Inflammatory macrophage treated with lipopolysaccharide for 1 hour (primary cell): ENCODE measurements at places on chromosomes 2 and 18.

DNA sequence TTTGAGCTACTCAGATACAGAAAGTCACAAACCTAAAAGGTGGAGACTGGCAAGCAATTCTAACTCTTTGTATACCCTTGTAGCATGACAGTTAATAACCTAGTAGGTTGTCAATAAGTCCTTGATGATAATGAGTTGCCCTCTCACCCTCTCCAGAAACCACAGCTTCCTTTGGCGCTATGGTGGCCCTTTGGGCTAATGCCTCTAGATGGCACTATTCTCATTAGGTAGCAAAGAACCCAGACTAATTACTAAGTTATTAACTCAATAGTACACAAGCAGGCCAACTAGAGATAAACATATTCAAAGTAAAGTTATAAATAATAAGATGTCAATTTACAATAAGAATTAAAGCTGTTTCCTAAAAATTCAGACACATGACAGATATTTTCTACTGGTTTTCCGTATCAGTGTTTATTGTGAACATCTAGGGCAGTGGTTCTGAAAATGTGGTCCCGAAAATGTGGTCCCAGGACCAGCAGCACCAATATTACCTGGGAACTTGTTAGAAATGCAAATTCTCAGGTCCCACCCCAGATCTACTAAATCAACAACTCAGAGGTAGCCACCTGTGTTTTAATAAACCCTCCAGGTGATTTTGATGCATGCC is 41.1 kb downstream of the LDAH start:
- peak; percentile 12 for DNase-seq

DNA sequence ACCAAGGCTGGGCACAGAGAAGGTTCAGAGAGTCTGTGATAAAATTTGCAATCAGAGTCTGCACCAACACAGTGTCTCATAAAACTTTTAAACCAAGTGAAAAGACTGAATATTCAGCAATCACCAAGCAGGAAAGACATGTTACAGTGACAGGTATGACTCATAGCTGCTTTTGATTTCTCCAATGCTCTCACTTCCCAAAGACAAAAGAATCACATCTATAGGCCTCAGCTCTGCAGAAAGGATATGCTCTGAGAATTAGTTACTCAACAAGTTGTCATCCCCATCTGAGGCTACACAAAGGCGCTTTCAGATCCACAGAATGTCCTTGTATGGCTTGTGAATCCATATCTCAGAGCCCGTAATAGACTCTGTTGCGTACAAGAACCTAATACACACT is 92.5 kb downstream of the KCNF1 start:
- peak; percentile 55 for DNase-seq

DNA sequence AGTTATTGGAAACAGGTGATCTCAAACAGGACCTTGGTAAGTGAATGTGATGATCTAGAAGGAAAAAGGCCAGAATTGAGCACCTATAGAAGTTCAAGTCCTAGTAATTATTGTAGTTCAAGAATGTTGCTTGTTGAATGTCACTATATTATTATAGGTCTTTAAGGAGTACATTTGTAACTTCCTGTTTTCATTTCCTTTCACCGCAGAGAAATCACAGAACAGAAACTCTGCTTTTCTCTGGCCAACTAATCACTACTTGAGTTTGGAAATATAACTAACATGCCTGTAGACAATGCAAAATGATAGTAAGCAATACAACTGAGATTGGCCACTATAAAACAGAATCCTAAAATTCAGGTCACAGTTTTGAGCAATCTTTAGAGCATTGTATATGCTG is 61.8 kb upstream of the EFEMP1 start:
- DNase-seq = peak; percentile 3

- peak; percentile 25 for DNase-seq
These were observed 100.8 kb upstream of the ATP5MC3 start for GRCh38 chr2:175282300-175282699.

GRCh38 chr18:13653746-13654433 is 72.5 kb downstream of the FAM210A start:
- DNase-seq = no peak

DNA sequence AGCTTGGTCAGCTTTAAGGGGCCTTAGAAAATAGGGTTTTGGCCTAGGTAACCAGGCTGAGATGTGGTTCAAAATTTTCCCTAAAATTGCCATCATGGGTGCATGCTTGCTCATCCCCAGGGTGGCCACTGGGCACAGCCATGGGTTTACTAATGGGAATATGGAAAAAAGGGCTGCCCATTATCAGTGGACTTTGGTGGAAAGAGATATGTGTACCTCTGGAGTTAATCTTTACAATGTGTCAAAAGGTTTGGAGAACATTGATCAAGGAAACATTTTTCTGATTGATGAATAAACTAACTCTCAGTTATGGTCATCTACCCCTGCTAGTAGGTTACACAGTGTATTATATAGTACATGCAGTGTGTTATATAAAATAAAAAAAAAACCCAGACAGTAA is 13.1 kb downstream of the KDM3A start:
- no peak for DNase-seq

DNA sequence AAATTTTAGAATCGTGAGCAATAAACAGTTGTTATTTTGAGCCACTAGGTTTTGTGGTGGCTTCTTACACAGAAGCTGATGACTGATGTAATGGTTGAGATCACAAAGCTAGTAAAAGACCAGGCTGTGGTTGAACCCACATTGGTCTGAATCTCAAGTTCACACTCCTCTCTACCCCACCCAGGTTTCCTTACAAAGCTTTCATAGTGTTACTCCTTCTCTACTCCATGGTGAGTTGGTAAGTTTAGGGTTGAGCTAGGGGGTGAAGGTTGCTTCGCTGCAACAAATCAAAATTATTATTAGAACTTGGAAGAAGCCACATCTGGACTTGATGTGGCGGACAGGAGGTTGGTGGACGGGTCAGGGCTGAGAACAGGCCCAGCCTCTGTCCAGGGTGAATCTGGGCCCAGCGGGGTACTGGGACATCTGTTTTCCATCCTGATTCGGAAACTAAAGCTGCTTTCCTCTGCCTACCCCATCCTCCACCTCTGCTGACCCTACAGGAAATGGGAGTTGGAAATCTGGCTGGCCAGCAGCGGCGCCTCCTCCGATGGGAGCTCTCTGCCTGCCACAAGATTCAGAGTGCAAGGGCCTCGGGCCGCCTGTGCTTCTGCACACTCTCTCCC is 86.3 kb downstream of the ZFP36L2 start:
- DNase-seq = no peak

GRCh38 chr18:23929362-23929930 is 85.1 kb upstream of the TTC39C start:
- no peak for DNase-seq

DNA sequence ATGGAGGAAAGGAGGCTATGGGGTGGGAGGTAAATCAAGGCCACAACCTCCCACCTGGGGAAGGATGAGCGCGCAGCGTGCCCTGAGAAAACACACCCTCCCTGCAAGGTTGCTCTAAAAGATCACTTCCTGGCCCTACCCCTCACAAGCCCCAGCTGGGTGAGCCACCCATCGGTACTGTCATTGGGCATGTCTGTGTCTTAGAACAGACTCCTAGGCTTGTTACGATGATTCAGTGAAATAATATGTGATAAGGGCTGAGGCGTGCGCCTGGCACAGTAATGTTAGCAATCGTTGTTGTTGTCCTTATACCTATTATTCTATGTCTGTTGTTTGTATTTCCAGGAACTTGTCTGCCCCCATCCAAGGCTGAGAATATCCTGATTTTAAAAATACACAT is 175.1 kb downstream of the ZFP36L2 start:
- DNase-seq = no peak

GRCh38 chr2:137435162-137435561 is 529.1 kb upstream of the HNMT start:
- no peak for DNase-seq

DNA sequence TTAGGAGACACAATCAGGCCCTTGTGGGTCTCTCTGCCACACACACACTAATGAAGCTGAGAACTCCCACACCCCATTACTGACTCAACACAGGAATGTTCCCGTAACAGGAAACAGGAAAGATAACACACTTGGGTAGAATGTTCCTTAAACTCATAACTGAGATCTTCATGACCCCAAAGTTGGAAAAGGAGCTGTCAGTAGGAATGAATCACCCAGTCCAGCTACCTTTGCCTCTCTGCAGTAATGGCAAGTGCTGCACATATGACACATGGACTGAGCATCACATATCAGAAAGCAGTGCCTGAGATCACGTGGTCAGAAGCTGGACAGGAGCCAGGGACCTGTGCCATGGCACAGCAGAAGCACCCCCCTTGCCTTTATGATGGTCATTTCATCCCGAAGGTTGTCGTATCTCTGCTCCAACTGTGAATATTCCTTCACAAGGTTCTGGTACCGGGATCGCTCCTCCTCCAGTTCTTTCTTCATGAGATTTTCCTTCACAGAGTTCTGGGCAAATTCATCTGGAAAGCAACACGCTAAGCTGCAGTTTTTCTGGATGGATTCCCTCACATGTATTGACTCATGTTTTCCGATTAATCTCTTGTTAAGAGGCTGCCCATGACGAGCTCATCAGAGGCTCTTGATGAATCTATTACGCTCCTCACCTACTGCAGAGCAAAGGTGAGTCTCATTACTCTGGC is 65.4 kb upstream of the ACAA2 start:
- no peak for DNase-seq

GRCh38 chr2:59653164-59653563 is 900.3 kb downstream of the BCL11A start:
- no peak for DNase-seq

GRCh38 chr2:185202381-185202780 is 536.2 kb upstream of the FSIP2 start:
- DNase-seq = no peak

DNA sequence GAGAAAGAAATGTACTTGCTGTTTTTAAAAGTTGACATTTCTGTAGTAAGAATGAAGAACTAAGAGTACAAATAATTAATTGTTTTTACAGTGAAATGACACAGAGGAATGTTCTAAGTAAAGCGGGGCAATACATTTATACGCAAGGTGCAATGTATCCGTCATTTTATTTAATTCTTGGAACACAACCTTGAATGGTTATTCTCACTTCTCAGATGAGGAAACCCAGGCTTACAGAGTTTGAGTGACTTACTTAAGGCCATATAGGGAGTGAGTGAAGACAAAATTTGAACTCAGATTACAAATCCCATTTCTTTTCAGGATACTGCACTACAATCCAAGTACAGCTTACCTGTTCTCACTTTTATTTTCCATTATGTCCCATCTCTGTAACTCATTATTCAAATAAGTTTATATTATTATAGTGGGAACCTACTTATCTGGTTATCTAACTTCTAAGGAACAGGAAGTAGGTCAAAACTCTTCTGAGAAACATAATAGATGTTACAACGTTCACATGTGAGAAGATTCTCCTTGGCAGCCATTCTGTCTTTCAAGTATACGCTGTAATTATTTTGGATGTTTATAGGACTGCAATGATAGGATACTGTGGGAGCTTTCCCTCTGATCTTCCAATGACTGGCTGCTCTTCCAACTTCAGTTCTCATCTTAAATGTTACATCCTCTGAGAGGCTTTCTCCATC is 12.3 kb upstream of the STK17B start:
- DNase-seq = no peak

- no peak for DNase-seq
These were observed 51.6 kb downstream of the BMP10 start for GRCh38 chr2:68819556-68819955.

- no peak for DNase-seq
These were observed 245.0 kb upstream of the NT5C1B start for GRCh38 chr2:18834341-18834740.

- peak; percentile 44 for DNase-seq
These were observed 3.2 kb downstream of the SLC39A10 start for GRCh38 chr2:195659982-195660890.

- DNase-seq = peak; percentile 21
These were observed 36.0 kb downstream of the RMC1 start for GRCh38 chr18:23539296-23539695.

DNA sequence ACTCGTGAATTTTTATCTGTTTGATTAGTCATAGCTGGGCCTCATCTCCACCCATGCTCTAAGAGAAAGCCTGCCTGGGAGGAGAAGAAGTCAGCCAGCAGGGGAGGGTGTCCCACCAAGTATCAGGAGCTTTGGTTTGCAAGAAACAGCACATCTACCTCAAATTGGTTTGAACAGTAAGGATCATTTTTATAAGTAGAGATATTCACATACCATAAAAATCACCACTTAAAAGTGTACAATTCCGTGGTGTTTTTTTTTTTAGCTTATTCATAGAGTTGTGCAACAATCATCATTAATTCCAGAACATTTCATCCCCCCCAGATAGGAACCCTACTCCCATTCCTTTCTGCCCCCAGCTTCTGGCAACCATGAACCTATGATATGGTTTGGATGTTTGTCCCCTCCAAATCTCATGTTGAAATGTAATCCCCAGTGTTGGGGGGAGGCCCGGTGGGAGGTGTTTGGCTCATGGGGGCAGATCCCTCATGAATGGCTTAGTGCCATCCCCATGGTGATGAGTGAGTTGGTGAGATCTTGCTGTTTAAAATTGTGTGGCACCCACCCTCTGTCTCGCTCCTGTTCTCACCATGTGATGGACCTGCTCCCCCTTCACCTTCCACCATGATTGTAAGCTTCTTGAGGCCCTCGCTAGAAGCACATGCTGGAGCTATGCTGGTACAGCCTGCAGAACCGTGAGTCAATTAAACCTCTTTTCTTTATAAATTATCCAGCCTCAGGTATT is 36.2 kb upstream of the HS6ST1 start:
- no peak for DNase-seq

DNA sequence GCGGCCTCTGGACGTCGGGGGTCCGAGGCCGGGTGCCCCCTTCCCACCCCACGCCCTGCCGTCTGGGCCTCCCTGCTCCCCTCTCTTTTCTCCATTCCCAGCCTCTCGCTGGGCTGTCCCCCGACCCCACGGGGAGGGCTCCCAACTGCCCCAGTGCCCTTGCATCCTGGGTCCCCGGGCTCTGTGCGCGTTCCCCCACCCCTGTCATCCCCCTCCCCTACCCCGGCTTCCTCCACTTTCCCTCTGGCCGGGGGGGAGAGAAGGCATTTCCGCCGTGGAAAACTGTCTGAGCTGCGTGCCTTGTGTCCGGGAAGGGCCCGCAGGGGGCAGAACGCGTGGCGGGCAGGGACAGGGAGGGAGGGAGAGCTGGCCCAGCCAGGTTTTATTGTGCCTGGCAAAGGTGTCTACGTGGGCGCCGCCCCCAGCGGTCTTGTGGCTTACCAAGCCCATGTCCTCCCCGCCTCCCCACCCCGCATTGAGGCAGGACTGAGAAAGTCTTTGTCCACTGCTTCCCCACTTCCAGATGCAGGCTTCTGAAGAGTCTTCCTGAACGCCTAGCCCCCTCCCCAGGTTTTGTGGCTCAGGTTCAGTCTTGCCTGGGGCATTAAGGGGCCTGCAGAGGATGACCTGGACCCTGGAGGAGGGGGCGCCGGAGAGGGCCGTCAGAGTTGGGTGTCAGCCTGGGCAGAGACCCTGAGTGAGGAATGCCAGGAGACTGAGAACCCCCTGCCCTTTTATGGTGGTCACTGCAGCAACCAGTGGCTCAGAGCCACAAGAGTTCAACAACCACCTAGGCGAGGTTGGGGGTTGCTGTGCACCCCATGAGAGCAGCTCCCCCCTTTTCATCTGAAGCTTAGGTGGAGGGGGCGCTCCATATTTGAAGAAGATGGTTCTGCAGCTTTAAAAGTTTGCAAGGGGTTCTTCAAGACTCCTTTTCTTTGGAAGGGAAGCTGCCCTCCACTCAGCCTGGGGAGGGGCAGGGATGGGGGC is 1.3 kb downstream of the ITM2C start:
- no peak for DNase-seq
